Gastroesophageal sphincter (tissue), 4 donors: ENCODE measurements at places on chromosomes 11 and 22. TPM values are rescaled to one million over a fixed set of nuclear protein-coding genes. Genes with fewer than 3 reads are reported as not detected.

Gene MIOX
- total RNA-seq: not detected

Gene CD44
- total RNA-seq: 211 TPM

Gene NXPE1
- not detected for total RNA-seq

Gene MTFP1
- total RNA-seq: 1.1 TPM

Gene F2
- not detected for total RNA-seq

DNA sequence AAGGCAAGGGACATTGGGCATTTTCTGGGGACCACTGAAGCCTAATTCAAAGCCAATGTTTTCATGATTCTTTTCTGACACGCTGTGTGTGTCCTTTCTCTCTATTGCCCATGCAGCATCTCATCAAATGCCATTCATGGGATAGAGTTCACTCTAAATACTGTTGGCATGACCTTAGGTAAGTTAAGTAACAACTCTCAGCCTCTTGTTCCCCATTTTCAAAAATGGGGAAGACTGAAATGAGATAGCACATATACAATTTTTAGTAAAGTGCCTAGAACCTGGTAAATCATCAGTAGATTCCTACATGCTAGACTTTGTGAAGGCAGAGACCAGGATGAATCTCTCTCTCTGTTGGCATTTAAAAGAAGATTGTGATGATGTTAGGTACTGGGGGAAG lies 12.7 kb upstream of the OR52K2 start:
- ATAC-seq: no peak

DNA sequence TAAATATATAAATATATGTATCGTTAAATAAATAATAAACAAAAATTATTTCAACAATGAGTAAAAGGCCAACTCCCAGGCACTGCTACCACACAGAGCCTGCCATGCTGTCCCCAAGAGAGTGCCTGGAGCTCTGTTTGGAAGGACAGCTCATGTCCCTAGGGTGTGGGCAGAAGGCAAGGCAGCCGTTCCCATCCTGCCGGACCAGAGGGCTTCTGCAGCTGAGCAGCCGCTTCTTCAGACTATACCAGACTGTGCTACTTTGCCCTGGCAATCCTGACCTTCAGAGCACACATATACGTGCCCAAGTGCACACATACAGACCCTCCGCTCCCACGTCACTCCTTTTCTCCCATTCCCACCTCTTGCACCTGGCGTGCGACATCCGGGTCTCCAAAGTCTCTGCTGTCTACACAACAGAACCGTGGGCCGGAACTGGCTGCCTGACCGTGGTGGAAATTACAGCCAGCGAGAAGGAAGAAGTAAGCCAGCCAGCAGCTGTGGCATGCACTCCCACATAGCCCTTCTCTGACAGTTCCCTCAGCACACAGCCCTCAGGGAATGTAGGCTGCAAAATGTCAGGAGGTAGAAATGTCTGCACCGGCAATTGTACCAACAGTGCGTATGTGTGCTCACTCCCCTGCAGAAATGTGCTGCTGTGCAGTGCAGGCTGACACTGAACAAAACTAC lies 24.0 kb downstream of the PAX6 start:
- no peak for ATAC-seq

DNA sequence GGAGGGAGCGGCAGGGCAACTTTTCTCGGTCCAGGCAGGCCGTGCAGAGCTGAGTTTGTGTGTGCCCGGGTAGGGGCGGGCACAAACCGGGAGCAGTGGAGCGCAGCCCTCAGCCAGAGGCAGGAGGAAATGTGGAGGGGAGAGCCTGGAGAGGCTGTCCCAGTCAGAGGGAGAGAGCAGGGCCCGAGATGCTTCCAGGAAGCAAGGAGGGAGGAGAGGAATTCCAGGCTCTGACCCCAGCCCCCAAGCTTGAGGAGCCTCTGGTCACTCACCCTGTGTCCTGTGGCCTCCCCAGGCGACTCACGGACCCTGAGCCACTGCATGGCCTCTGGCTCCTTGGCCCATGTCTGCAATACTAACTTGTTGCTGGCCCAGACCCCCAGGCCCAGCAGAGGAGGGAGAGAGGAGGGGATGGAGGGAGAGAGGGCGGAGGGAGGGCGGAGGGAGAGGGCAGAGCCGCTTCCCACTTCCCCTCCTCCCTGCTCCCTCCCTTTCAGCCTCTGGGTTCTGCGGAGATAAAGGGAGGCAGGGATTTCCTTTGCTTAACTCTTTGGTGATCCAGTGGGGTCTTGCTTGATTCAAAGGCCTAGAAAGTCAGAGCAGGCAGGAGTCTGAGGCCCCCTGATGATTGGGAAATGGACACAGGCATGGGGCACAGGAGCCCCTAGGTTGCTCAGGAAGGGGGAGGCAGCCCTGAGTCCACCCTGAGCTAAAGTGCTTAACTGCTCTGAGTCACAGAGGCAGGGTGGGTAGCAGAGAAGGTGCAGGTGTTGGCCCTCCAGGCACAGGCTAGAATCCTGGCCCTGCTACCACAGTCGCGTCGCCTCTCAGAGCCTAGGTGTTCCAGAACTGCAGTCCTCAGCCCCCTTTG lies at the start of gene C1QTNF6:
TSS of gene C1QTNF6 (minus strand) at position 357 of the 871 bp plus-strand sequence. CDS start at position 323, 34 bp downstream.
- ATAC-seq: peak; percentile 64

GRCh38 chr11:68495220-68495729 lies 34.7 kb downstream of the PPP6R3 start:
- ATAC-seq: no peak

- peak; percentile 14 for ATAC-seq
Observed at GRCh38 chr11:133946541-133947318, 10.0 kb downstream of the IGSF9B start.

DNA sequence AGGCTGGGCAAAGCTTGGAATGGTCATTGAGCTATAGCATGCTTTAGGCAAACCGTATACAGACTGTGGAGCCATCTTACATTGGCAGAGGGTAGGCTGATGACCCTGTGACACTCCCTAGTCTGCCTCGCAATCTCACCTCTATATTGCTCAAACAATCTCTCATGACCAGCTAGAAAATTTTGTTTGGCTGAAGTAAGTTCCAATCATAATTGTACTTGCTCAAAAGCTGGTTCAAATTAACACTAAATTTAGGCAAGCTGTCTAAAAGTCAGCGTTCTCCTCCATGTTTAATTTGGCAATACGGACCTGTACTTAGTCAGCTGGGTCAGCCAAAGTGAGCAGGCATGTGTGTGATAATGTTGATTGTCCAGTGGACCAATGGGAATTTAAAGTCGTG lies 133.0 kb downstream of the SWAP70 start:
- peak; percentile 69 for ATAC-seq

DNA sequence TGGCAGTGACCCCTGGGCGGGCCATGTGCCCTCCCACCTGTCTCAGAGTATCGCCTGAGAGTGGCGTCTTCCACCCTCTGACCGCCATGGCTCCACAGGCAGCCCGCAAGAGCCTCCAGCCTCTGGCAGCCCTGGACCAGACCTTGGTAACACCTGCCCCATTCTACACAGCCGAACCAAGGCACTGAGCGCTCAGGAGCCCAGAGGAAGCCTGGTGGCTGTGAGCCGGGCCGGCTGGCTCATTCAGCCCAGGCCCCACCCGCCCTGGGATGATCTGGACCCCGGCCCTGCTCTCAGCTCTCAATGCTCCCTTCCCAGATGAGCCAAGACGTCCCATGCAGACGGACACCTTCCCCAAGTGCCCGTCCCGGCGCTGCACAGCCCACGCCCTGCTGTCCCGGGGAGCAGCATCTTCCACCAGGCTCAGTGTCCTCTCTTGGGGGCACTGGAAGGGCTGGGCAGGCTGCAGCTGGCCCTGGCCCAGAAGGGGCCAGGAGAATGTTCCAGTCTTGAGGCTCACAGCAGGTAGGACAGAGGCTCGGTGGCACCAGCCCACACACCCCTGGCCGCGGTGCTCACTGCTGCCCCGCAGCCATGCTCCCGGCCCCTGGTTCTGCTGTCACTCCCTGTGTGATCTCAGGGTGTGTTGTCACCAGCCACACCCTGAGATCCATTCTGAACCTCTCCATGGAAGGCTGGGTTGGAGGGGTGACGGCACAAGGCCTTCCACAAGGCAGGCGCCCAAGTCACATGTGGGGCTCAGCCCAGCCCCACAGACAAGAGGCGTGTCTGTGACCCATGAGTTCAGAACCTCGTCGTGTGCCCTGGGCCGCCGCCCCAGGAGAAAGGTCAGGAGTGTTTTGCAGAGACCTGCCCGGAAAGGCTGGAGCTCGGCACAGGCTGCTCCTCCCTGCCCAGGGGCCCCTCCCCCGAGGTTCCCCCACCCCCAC lies 24.2 kb upstream of the PPARA start:
- ATAC-seq: no peak

DNA sequence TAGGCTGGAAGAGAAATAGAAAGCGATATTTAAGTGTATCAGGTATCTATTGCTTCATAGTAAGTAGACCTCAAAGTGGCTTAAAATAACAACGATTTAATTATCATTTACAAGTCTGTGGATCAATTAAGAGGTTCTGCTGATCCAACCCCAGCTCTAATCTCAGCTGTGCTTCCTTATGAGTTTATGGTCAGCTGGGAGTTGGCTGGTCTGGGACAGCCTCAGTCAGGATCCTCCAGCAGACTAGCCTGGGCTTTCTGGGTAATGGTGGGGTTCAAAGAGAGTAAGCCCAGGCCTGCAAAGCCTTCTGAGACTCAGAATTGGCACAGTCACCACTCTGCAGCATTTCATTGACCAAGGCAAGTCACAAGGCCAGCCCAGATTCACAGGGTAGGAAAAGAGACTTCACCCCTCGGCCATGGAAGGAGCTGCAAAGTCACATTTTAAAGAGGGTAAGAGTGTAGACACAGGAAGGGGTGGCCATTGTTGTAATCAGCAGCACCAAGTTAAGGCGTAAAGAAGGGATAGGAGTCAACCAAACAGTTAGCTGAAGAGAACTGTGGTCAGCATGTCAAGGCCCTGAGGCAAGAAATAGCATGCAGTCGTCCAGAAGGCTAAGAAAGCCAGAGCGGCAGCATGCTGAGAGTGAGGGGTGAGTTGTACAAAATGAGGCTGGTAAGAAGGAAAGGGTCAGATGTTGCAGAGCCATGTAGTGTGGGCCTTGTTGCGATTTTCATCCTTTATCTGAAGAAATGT lies 168.2 kb downstream of the ETS1 start:
- no peak for ATAC-seq

DNA sequence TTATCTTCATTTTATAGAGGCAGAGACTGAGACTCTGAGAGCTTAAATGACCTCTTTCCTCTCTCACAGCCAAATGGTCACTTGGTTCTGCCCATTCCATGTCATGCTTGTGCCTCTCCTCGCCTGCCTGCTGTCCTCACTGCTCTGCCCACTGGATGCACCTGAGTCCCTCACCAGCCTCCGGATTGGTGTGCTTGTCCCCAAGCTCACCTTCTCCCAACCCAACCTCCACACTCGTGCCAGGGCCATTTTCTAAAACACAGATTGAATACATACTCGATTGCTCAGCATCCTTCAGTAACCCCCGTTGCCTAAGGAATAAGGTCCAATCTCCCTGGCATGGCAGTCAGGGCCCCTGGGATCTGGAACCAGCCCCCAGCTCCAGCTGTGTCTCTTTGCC lies 28.4 kb upstream of the NECTIN1 start:
- ATAC-seq: no peak

DNA sequence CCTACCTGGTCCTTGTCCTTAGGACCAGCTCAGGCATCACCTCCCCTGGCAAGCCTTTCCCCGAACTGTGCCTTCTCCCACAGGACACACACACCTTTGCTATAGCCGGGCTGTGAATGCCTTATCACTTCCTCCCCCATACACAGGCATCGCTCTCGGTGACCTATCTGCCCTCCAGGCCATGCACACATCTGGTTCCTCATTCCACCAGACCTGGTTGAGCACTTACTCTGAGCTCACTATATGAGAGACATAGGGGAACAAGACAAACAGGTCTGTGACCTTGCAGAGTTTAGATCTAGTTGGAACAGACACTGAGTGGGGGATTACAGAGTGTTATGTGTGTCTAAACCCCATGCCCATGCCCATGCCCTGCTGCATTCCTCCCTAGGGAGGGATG lies 3.1 kb upstream of the BCR start:
- no peak for ATAC-seq

DNA sequence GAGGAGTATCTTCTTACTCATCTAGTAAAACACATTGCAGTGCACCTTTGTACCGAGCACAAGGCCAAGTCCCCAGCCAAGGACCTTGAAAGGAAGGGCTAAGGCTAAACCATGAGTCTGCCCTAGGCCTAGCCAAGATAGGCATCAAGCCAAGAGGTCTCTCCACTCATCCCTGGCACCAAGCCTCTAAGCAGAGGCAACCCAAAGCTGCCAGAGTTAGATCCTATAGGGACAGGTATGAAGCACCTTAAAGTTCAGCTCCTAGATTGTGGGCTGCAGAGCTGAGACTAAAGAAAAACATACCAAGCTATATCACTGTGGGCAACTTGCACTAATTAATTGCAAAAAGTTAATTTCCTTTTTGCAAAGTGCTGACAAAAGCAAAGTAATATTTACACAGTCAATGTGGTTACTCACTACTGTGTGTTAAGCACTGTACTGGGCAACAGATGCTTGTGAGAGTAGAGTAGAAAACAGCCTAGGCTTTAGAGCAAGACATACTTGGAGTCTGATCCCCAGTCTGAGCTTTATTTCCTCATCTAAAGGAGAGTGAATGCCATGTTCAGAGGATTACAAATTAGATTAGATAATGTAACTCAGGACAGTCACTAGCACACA lies 7.2 kb downstream of the COA4 start:
- ATAC-seq: no peak

GRCh38 chr11:12239804-12240371 lies 129.5 kb downstream of the MICAL2 start:
- no peak for ATAC-seq

GRCh38 chr22:32326647-32327046 lies 31.0 kb upstream of the RFPL3 start:
- no peak for ATAC-seq

- no peak for ATAC-seq
Observed at GRCh38 chr11:110830344-110830743, 118.1 kb upstream of the ARHGAP20 start.

- ATAC-seq: peak; percentile 77
Observed at GRCh38 chr22:46087816-46088277, 62.5 kb upstream of the PPARA start.

- no peak for ATAC-seq
Observed at GRCh38 chr11:24617856-24618255, 121.0 kb downstream of the LUZP2 start.

- no peak for ATAC-seq
Observed at GRCh38 chr11:12518606-12519385, 141.4 kb downstream of the PARVA start.

DNA sequence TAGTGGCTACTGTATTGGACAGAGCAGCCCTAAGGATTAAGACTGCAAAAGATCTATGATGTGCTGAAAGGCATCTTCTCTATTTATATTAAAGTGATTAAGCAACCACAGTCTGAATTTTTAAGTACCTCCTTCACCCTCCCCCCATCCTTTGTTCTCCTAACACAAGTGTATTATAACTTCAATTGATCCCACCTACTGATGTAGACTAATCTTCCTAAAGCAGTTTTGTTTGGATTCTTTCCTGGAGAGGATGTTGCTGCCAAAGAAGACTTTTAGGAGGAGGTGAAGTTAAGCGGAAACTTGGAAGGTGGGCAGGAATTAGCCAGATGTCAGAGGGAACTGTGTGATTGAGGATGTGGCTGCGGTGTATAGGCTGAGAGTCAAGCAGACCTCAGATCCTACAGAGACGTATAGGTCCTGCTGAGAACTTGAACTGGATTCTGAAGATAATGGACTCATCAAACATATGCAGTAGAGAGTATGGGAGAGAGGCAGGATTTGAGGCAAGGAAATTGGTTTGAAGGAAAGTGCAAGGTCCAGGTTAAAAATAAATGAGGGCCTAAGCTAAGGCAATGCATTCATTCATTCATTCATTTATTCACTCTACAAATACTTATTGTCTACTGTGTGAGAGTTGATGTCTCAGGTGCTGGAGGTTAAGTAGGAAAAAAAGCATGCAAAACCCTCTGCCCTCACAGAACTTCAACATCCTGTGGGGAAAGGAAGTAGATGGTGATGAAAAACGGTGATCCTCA lies 5.2 kb upstream of the RASSF10 start:
- ATAC-seq: no peak
